ENCODE measurements at places on chromosomes 2 and 18.
A peak's percentile ranks its signal among the peaks of the same experiment; 100 is the strongest.

- no peak for DNase-seq
Observed at GRCh38 chr2:129925381-129925780, 54.1 kb upstream of the RAB6C start.

DNA sequence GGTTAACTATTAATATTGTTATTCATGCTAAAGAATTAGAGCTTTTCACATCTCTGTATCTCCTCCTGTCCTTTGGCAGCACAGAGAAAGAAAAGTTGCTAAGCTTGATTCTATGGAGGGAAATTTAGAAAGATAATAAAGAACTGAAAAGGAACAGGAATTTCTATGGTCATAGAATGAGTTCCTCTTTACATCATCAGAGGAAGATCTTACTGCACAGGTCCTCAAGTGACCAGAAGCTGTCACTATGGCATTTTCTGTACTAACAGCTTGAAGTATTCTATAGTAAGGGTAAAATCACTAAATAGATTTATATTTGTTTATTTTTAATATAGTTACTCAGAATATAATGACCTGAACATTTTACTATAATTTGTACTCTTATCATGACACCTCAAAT is 6.0 kb upstream of the PRKD3 start:
- no peak for DNase-seq

- no peak for DNase-seq
Observed at GRCh38 chr2:77521548-77521891, 656 bp downstream of the LRRTM4 start.

DNA sequence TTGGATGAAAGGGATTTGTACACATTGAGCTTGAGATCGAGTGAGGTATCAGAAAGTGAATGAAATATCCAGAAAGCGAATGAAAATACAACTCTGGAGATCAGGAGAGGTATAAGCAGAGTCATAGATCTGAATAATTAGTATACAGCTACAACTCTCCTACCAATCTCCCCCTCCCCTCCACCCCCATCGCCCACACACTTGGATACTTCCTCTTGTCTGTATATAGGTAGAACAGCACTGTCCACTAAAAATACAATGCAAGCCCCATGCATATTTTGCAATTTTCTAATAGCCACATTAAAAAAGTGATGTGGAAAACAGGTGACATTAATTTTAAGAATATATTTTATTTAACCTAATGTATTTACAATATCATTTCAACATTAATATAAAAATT is 23.7 kb upstream of the WIPF1 start:
- DNase-seq: no peak

DNA sequence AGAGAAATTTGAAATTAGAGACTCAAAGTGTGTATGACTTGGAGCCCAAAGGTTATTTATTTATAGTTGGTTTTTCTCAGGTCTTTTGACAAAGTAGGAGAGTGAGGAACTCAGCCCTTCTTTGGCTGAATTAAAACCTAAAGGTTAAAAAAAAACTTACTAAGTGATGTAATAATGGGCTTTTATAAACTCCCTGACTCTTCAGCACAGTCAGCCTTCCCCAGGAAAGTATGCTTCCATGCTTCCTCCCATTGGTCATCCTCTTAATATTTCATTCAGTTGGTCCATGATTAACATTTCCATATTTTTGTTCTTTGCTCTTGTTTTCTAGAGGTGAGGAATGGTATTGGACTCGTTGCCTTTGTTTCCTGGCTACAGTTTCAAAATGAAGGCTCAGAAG is 7.2 kb downstream of the ARPC2 start:
- no peak for DNase-seq

DNA sequence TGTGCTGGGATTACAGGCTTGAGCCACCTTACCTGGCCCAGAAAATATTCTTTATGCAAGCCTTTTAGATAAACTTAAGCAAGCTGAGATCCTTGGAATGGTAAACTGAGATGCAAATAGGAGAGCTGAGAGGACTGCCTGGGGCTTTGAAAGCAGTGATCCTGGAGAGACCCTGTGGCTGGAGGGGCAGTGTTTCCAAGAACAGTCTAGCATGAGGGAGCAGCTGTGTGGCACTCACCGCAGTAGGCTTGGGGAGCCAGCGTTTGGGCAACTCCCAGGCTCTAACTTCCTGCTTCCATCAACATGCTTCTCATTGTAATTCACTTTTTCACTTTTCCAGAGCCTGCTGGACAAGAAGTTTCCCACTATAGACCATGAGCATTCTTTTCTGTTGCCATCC is 144.1 kb upstream of the CELF4 start:
- no peak for DNase-seq

GRCh38 chr2:143026411-143027054 is 102.7 kb upstream of the ARHGAP15 start:
- DNase-seq: peak; percentile 14

GRCh38 chr2:253202-253638 is 10.6 kb downstream of the SH3YL1 start:
- no peak for DNase-seq
